Cortex of kidney (tissue), 1 donor: ENCODE measurements at places on chromosomes 7 and 10.

DNA sequence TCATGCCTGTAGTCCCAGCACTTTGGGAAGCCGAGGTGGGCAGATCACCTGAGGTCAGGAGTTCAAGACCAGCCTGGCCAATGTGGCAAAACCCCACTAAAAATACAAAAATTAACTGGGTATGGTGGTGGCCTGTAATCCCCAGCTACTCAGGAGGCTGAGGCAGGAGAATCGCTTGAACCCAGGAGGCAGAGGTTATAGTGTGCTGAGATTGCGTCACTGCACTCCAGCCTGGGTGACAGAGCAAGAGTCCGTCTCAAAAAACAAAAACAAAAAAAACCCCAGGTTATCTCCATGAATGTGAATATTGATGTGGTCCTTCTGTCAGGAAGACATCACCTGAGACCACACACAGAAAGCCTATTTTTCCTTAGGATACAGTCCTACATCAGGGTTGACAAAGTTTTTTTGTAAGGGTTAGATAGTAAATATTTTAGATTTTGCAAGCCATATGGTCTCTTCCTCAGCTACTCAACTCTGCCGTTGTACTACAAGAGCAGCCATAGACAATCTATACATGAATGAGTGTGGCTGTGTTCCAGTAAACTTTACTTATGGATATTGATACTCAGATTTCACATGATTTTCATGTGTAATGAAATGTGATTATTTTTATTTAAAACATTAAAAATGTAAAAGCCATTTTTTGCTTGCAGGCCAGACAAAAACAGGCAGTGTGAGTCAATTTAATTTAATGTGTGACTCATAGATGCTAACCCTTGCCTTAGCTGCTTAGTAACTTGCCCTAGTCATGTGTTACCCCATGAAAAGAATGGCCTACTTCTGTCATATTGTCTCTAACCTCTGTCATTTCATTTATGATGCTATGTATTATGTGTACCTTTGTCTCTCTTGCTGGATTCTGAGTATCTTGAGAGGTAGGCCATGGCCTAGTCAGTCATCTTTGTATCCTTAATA, 78.1 kb downstream of the TPST1 start:
- no peak for DNase-seq

DNA sequence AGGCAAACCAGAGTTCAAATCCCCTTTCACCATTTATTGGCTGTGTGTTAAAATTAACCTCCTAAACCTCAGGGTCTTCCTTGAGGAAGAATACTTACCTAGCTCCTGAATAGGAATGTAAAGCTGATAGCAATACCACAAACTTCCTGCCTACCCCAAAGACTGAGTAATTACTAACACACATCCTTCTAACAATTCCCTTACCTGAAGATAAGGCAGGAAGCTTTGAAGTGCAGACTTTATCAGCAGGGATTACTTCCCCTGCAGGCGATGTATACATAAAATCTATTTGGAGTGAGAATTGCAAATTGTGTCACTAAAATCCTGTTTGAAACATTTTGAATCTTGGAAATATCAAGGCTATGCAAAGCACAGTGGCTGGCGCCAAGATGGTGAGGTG, 21.2 kb downstream of the EVX1 start:
- no peak for DNase-seq

- no peak for DNase-seq
Measured at GRCh38 chr7:70116244-70116643, 518.0 kb downstream of the AUTS2 start.

DNA sequence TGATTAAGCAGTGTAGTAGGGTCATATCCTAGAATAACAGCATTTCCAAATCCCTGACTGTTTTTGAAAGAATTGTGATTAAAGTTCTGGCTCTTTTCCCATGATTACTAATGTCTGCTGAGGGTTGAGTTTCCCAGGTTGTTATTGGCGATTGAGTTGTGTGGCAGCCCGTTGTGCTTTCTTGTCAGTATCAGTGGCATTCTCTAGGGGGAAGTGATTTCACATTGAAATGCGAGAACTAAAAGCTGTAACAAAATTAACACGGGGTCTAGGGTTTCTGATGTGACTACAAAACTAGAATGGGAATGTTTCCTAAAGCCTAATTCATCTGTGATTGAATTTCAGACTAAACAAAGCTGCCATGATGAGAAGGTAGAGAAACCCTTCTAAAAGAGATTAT, 349.4 kb downstream of the EXOC4 start:
- no peak for DNase-seq

DNA sequence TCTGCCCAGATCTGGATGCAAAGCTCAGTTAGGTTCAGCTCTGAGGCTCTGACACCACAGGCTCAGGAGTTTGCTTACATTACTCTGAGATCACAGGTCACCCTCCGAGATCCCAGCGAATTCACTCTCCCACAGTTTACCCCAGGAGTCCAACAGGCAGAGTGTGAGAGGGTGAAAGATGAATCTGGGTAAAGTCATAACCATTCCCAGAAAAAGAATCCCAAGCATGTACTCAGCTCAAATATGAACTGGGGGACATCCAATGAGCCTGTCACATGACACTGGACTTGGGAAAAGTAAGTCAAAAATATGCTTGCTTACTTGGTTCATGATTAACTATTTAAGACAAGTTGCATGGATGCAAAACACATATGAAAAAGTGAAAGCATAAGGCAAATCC, 110.3 kb upstream of the ARID5B start:
- no peak for DNase-seq

GRCh38 chr7:139680676-139681462, 96.9 kb downstream of the HIPK2 start:
- no peak for DNase-seq

GRCh38 chr10:727162-727790, 37.8 kb upstream of the DIP2C start:
- DNase-seq, result no peak

DNA sequence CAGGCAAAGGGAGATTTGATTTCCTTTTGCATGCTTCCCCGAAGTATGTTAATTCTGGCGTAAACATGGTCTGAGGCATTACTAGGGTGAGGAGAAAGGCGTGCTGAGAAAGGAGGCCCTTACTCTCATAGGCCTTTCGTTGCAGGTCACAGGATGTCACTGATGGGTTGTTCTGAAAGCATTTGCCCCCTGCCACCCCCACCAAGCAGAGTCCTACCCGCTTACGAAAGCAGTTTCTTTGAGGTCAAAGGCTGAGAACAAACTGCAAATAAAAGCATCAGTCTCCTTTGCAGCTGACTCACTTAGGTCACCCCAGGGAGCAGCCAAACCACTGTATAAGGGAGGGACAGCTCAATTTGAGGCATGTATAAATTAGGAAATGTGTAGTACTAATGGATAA, 57.1 kb downstream of the BPGM start:
- no peak for DNase-seq

DNA sequence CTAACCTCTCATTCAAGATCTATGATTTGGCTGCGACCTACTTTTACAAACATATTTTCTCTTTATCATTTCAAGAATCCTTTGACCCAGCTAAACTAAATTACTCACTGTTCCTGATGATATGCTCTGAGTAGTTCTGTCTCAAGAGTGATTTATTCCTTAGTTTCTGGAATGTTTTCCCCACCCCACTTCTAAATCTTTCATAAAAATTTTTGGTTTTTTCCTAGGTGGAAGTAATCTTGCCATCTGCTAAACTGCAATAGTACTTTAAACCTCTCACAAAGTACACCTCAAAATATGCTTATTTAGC, 170.8 kb downstream of the DNAJC1 start:
- DNase-seq, result no peak

- no peak for DNase-seq
Measured at GRCh38 chr10:71719464-71720201, at the start of gene C10orf105. TSS of gene C10orf105 (minus strand) at chr10:71719778. CDS start at chr10:71716337, 3,441 bp downstream.

DNA sequence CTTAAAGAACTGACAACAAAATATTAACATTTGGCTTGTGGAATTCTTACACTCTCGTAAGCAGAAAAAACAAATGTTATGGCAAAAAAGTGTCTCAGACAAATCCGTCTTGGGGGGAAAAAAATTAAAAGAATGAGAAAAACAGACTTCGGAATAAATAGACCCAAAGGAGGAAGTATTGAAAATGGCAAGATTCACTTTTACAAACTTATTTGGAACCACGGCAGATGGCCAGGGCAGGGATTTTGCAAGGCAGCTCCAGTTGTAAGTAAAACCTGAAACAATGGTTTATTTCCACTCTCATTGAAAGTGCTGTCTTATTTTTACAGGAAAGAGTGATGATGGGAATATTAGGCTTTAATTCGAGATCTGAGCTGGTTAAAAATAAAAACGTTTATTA, 1.5 kb upstream of the ZNF438 start:
- DNase-seq, result no peak

GRCh38 chr7:128262273-128263028, 21.4 kb downstream of the LEP start:
- no peak for DNase-seq
